ENCODE measurements at places on chromosomes 1 and 21.

DNA sequence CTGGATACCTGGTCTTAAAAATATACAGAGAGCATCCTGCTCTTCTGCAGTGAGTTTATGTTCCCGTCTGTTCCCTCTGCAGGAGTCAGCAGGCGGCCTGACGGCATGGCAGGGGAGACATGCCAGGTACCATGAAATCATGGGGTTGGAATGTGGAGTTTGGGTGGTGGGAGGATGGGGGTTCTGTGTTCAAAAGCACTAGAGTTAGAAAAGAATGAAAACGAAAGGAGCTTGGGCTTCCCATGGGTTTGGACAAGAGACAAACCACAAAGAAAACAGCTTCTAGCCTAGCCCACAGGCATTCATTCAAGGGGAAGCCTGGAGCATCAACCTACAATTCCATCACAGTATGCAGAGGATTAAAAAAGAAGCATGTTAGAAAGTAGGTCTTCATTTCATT lies 59.9 kb downstream of the WARS2 start:
- DNase-seq: no peak

DNA sequence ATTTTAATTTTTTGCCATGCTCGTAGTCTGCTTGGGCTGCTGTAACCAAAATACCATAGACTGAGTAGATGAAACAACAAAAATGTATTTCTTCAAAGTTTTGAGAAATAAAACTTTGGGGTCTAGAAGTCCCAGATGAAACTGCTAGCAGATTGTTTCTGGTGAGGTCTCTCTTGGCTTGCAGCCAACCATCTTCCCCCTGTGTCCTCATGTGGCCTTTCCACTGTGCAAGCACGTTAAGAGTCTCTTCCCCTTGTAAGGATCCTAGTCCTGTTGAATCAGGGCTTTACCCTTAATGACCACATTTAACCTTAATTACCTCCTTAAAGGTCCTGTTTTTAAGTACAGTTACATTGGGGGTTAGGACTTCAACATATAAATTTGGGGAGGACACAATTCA lies 86.6 kb downstream of the PTBP2 start:
- DNase-seq: no peak

DNA sequence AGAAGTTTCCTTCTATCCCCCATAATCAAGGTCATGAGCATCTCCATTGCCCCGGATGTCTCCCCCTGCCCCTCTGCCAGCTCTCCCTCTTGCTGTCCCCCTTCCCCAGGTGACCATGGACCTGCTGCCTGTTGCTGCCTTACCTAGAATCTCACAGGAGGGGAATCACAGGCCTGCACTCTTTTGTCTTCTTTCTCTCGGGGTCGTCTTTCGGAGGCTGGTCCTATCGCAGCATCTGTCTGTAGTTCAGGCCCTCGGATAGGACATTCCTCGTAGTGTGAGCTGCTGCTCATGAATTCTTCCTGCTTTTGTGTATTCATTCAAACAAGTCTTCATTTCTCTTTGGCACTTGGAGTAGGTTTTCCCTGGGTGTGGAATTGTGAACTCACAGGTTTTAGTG lies 39.9 kb upstream of the ACTRT2 start:
- no peak for DNase-seq

- no peak for DNase-seq
Observed at GRCh38 chr21:32299695-32300094, 1.0 kb downstream of the MRAP start.

- DNase-seq: no peak
Observed at GRCh38 chr1:200989337-200989736, 34.2 kb downstream of the KIF21B start.

- no peak for DNase-seq
Observed at GRCh38 chr1:89901957-89902669, 81.3 kb downstream of the LRRC8D start.

GRCh38 chr1:88661951-88662699 lies 21.9 kb upstream of the PKN2 start:
- DNase-seq: no peak

- no peak for DNase-seq
Observed at GRCh38 chr1:9448132-9449109, 90.8 kb upstream of the SLC25A33 start.

GRCh38 chr1:54122135-54122751 lies 30.6 kb downstream of the CDCP2 start:
- DNase-seq: no peak

DNA sequence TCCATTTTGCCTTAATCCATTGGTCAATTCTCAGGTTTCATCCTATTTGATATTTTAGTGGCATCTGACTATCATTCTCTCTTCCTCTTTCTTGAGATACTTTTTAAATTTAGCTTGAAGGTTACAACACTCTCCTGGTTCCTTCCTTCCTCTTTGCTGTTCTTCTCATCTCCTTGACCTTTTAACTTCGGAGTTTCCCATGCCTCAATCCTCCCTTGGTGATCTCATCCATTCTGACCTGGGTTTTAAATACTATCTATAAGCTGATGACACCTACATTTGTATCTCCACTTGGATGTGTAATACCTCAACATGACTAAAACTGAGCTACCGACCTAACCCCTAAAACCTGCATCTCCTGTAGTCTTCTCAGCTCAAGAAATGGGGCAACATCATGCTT lies 4.8 kb upstream of the ZNF687 start:
- DNase-seq: no peak

DNA sequence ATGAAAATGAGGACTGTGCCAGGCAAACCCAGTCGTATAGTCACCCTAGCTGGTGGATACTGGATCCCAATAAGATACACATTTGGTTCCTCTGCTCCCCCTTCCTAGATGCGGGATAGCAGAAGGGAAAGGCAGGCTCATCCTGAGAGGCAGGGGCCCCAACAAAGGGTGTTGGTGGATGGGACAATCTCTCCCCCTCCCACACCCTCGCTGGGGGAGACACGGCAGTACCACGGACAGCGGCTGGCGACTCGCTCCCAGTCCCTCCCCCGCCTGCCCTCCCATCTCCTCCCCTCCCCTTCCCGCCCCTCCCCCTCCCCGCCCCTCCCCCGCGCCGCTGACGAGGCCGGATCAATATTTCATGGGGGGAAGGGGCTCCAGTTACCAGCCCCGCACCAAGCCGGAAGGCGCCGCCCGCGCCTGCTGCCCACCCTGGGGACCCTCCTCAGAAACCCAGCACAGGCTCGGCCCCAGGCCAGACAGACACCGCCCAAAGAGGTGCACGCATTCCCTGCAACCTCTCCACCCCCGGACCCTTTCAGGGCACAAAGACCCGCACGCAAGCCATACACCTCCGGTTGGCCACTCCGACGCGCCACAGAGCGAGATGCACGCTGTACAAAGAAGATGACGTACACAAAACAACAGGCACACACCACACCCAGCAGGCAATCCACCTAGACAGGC lies 11.5 kb downstream of the RIMS3 start:
- DNase-seq: no peak

DNA sequence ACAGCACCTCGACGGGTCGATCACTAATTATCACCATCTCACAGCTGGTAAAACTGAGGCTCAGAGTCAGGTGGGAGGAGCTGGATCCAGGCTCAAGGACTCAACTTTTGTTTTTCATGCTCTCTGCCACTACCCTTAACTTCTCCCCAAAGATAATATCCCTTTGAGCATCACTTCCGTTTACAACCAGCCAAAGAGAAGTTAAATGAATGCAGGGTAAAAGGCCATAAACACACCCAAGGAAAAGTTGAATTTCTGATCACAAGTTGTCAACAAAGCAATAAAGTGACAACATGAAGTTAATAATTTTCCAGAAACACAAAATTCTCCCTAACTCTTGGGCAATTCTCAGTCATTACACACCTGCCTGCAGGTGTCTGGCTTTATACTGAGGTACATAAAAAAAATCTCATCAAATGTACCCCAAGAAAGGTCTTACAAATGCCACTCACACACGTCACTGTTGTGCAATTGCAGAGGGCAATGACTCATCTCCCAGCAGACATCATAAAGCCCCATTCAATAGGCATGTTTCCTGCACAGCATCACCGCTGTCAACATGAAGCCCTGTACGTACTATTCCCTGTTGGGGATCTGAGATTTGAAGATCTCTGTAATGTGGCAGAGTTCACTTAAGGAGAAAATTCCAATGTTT lies 3.4 kb downstream of the OR2T11 start:
- no peak for DNase-seq

DNA sequence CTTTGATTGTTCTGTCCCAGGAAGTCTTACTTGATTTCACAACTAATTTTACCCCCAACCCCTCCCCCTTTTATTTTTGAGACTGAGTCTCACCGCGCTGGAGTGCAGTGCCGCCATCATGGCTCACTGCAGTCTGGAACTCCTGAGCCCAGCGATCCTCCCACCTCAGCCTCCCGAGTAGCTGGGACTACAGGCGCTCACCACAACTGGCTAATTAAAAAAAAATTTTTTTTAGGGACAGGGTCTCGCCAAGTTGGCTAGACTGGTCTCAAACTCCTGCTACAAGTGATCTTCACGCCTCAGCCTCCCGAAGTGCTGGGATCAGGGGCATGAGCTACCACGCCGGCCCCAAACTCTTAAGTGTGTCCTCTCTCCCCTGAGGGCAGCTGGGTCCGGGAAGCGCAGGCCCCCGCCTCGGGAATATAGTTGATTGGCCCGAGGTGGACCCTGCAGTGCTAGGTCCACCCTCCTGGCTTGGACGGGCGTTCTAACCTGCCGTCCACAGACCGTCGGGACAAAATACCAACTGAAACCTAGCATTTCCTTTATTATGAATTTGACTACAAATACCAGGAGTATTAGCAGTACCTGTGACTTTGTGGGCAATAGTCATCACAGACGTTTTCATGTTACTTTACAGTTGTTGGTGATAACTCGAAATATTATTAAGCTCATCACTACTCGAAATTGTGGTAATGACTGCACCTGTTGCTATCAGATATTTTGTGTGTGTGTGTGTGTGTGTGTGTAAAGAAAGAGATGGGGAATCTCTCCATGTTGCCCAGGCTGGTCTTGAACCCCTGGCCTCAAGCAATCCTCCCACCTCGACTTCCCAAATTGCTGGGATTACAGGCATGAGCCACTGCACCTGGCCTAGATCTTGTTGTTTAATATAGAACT lies 642 bp upstream of the PARP1 start:
- no peak for DNase-seq

GRCh38 chr21:36535618-36536241 lies 55.8 kb upstream of the CLDN14 start:
- no peak for DNase-seq

DNA sequence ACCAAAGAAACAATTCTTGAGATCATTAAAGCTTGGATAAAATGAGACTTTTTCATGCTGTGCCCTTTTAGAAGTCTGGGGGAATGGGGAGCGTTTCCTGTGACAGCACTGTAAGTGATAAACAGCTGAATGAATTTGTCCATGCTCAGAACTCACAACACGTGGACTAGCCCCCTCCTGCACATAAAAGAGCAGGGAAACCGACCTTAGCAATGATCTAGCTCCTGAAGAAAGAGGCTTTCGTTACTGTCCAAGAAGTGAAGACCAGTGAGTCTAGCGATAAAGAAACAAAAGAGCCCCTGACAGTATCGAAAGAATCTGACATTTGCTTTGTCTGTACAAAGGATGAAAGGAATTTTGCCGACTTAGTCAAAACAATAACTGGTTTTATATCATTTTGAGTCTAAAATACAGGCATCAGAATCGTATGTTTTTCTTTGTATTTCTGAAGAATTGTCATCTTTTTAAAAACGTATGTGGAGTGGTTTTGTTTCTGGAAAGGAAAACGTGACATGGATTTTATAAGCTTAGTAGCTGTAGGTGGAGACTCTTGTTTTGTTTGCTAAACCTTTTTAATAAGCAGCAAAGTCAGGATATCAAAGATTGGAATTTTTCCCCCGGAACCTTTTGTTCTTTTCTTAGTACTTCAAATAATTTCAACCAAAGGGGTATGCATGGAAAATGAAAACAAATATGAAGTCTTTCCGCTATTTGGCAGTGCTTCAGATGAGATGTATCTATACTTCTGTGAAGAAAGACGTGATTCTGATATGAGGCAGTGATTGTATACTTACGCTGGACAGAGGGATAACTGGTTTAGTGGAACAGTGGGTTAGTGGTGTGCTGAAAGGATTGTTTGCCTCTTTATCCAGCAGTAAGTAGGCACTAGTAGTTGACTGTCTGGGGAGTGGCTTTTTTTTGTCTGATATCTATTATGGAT lies 61.0 kb downstream of the MAST2 start:
- DNase-seq: no peak

- DNase-seq: no peak
Observed at GRCh38 chr1:175933801-175934200, 190.4 kb upstream of the TNR start.

GRCh38 chr1:28175955-28176485 lies 470 bp downstream of the PTAFR start:
- no peak for DNase-seq

DNA sequence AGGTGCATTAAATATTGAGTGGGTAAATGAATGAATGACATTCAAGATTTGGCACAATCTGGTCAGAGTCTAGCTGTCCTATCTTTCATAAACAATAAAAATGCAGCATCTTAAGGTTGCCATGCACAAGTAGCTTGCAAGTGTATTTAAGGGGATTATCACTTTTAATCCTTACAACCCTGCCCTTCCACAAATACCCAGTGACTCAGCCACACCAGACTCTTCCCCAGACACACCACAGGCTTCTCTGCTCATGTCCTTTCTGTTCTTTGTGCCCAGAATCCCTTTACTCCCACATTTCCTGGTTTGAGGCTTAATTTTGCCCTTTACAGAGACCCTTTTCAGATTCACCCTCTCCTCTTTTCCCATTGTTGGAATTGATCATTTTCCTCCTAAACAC lies 59.8 kb downstream of the KIRREL1 start:
- DNase-seq: no peak

GRCh38 chr1:14934867-14935266 lies 218.7 kb upstream of the TMEM51 start:
- DNase-seq: no peak

- no peak for DNase-seq
Observed at GRCh38 chr21:15080526-15080925, 15.7 kb upstream of the NRIP1 start.

DNA sequence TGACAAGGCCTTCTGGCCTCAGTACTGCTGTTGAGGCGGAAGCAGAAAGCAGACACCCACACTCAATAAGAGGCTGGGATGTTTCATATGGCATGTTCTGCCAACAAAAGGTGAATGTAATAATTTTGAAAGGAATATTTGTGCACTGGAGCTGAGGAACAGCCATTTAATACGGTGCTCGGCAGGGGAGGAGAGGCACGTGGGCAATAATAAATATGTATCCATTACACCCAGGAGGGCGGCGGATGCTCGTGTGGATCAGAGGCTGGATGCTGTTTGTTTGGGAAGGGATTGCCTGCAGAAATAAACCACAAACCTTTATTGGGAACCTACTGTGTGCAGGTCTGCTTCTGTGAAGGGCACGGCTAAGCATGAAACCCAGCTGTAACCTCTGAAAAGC lies 92.0 kb downstream of the VWA5B1 start:
- no peak for DNase-seq

- no peak for DNase-seq
Observed at GRCh38 chr1:2209400-2210083, 15.0 kb upstream of the FAAP20 start.

- DNase-seq: no peak
Observed at GRCh38 chr1:171247501-171247900, 793 bp upstream of the FMO1 start.

GRCh38 chr21:20760221-20760620 lies 238.0 kb upstream of the NCAM2 start:
- DNase-seq: no peak

- DNase-seq: peak; percentile 32
Observed at GRCh38 chr21:33478935-33479678, 667 bp downstream of the TMEM50B start.

Measured in stimulated activated CD8-positive, alpha-beta memory T cell treated with anti-CD3 and anti-CD28 coated beads, Interleukin-4, amount 100 ng/mL, for 24 hours (primary cell).